ENCODE measurements at places on chromosomes 1 and 21.

DNA sequence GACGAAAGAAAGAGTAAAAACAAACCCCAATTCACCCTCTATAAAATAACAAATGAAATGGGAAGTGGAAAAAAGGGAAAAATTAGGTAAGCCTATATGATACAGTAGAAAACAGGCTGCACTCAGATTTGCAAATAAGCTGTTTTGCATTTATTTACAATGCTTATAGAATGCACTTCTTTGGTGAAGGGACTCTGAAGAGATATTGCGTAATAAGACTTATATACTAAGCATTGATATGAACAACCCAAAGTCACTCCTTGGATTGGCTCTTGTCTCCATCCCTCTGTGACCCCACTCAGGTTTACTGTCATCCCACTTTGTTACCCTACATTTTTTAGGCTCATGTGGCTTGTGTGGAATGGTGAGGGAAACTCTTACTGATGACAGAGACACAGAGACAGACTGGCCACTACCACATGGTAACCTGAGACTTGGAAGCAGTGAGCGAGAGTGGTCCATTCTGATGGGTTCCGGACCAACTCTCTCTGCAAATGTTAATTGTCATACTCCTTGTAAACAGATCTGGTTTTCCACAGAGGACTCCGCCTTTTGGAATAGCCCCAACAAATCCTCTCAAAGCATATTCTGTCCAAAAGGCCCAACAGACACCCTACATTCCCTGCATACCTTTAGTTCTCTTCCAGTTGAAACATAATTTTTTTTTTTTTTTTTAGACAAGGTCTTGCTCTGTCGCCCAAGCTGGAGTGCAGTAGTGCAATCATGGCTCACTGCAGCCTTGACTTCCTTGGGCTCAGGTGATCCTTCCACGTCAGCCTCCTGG, 11.0 kb downstream of the GSTM5 start:
- no peak for DNase-seq

GRCh38 chr1:38865112-38865715, 5.6 kb upstream of the RRAGC start:
- DNase-seq = no peak

- no peak for DNase-seq
Observed at GRCh38 chr1:96425382-96426129, 296.0 kb upstream of the PTBP2 start.

GRCh38 chr1:228465141-228465540, 22.0 kb upstream of the RNF187 start:
- no peak for DNase-seq

GRCh38 chr1:199914546-199914945, 113.0 kb upstream of the NR5A2 start:
- no peak for DNase-seq

GRCh38 chr1:15508700-15509487, 15.1 kb downstream of the CASP9 start:
- no peak for DNase-seq

- DNase-seq = no peak
Observed at GRCh38 chr1:211935448-211935970, 99.8 kb downstream of the INTS7 start.

- no peak for DNase-seq
Observed at GRCh38 chr1:158199849-158200248, 19.2 kb downstream of the CD1D start.

- DNase-seq = no peak
Observed at GRCh38 chr1:201602413-201603265, 63.7 kb downstream of the NAV1 start.
